ENCODE measurements at places on chromosomes 11 and 22.

DNA sequence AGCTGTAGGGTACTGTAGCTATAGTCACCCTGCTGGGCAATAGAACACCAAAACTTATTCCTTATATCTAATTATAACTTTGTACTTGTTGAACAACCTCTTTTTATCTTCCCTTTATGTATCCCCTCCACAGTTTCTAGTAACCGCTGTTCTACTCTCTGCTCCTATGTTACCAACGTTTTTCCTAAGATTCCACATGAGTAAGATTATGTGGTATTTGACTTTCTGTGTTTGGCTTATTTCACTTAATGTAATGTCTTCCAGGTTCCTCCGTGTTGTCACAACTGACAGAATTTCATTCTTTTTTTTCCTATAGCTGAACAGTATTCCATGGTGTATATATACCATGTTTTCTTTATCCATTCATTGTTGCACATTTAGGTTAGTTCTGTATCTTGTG, 258.4 kb downstream of the DYNC2H1 start:
- no peak for DNase-seq

DNA sequence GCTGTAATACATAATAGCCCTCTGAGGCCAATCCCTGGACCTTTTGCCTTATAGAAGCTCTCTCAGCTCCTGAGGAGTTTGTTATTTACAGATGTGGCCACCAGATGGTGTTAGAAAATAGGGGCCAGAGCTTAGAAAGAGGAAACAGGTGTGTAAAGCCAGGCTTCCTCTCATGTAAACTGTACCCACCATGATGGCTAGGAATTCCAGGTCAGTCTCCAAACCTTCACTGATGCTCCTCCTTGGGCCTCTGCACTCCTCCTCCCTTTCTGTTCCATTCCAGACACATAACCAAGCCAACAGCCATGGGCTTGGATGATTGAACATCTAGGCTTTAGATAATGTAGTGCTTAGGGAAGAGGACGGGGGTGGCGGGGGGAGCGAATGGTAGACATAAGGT, 39.7 kb downstream of the USP35 start:
- DNase-seq, result peak; percentile 65

DNA sequence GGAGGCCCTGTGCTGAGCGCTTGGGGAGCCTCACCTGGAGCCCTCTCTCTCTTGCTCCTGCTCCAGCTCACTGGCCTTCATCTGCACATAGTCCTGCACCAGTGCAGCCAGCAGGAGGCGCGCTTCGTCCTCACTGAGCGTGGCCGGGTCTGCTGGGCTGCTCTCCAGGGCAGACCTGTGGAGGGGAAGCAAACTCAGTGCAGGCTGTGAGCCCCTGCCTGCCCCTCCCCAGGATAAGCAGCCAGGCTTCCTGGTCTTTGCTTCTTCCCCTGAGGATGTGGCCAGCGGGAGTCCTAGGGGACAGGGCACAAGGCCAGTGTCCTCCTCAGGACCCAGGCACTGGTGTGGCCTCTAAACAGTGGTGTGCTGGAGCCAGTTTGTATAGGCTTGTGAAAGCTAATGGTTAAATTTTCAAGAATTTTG, 2.2 kb downstream of the CALCA start:
- no peak for DNase-seq

DNA sequence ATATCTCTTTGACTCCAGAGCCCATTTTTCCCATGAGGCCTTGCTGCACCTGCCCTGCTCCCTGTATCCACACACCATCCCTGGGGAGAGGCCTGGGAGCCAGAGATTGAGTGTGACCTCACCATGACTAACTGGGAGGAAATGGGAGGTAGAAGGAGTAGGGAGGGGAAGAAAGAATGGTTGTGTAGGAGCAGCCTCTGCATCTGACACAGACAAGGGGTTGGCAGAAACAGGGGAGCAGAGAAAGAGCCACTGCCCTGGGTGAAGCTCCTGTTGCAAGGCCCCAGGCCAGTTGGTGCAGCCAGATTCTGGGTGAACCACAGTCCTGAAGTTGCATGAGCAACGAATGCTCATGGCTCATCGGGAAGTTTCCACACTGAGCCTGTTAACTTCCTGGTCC, 32.4 kb downstream of the POU2F3 start:
- DNase-seq, result no peak

DNA sequence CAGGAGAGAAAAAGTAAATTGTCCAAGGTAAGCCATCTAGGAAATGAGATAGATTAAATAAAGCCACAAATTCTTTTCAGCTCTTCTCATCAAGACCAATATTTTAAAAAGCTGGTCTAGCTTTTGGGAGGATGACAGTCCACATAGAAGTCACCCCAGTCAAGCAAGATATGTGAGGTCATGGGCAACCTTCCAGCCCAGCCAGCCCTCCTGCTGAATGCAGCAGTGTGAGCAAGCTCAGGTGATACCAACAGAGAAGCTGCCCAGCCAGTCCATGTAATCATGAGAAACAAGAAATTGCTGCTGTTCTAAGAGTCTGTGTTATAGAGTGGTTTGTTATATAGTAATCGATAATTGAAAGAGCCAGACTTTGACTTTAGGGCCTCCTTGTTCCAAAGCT, 28.7 kb downstream of the KCNE3 start:
- no peak for DNase-seq

GRCh38 chr11:15826826-15827225, 529.5 kb downstream of the SOX6 start:
- DNase-seq, result no peak

- DNase-seq, result no peak
These were observed 131.3 kb downstream of the KCNC1 start for GRCh38 chr11:17865765-17866428.

GRCh38 chr11:59283825-59284772, 71.4 kb upstream of the MPEG1 start:
- DNase-seq, result peak; percentile 34

DNA sequence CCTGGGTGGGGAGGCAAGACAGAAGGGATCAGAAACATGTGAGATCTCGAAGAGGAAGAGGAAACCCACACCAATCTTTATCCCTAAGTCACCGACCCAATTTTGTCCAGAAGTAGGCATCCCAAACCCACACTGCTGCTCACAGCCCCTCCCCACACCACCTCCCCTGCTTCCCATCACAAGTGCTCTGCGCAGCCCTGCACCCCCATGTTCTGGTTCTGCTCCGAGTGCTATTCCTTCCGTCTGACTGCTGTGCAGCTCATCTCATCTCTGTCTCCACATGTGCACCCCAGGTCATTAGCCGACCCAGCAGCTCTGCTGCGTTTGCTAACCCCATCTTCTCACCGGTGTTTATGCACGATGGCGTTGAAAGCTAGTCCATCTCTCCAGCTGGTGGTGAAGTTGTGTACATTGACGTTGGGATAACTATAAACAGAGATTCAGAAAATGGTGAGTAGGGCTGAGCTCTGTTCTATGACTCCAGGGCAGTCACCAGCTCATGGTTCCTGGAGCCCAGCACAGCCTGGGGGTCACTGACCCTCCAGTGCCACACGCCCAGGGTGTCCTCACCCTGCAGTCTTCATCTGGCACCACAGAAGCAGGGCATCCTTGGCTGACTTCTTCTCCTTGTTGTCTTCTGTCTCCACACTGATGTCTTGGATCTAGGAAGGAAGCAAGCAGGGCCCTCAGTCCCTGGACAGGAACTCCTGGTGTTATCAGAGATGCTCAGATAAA, 15.1 kb downstream of the SPTBN2 start:
- DNase-seq, result no peak

DNA sequence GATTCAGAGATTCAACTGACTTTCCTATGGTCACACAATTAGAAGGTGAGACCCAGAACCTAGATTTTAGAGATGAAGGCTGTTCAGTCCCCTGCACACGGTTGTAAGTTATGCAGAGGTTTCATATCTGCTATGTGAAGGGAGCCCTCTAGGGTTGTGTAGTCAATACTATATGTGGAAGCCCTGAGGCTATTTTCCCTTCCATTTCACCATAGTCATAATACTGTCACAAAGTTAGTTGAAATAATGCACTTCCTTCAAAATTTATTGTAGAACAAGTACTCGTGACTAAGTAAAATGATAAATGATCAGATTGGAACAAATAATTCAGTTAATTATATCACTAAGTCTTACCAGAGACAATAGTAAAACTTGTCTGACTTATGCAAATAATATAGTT, 48.8 kb downstream of the ENDOD1 start:
- no peak for DNase-seq

DNA sequence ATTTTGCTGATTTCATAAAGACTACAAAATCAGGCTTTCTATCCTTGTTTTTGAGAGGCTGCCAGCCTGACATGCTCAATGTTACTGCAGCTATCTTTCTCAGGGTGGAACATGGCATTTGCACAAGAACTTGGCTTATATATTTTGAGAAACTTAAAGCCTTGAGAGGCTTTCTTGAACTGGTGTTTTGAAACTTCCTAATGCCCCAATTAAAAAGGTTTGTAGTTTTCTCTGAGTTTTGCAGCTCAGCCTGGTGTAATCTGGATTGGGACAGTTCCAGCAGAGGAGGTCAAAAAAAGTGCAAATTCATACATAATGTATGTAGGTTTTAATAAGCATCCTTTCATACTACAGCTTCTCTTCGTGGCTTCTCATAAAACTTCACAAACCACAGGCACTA, 223.4 kb downstream of the FAM76B start:
- no peak for DNase-seq

DNA sequence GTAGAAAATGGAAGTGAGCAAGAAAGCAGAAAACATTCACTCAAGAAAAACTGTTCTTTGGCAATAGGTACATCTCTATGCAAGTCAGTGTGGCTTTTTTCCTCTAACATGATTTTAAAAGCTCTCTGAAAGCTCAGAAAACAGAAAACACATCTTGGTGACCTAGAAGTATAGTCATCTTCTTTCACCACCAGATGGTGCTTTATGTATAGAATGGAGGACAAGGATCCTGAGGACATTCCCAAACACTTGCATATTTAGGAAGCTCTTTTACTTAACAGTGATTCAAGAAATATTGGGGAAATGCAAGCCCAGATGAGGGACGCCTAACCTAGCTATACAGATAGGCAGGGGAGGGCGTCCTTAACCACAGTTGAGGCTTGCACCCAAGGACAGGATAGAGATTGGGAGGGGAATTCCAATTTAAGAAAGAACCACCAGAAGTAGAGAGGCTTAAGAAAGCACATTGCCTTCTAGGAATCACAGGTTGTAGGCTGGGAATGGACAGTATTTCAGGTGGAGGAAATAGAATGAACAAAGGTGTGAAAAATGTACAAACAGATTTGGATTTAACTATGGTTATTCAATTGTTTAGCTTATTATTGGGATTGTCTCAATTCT, 13.8 kb upstream of the CCDC81 start:
- no peak for DNase-seq

DNA sequence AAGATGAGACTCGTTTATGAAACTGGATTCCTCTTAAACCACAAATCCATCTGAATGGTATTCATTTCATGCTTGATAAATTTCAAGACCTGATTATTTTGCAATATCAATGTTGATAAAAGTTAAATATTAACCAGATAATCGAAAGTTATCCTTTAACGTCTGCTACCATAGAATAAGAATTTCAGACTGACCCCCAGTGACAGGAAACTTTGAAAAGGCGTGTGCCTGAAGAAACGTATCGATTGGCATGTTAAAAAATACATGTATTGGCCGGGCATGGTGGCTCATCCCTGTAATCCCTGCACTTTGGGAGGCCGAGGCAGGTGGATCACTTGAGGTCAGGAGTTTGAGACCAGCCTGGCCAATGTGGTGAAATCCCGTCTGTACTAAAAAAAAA, 13.9 kb downstream of the SCGB1A1 start:
- DNase-seq, result no peak

GRCh38 chr11:44252999-44253602, 56.8 kb downstream of the ALX4 start:
- DNase-seq, result no peak

GRCh38 chr11:75118577-75118976, 21.9 kb upstream of the OR2AT4 start:
- DNase-seq, result no peak

GRCh38 chr22:50694099-50694605, 21.5 kb downstream of the SHANK3 start:
- DNase-seq, result no peak

DNA sequence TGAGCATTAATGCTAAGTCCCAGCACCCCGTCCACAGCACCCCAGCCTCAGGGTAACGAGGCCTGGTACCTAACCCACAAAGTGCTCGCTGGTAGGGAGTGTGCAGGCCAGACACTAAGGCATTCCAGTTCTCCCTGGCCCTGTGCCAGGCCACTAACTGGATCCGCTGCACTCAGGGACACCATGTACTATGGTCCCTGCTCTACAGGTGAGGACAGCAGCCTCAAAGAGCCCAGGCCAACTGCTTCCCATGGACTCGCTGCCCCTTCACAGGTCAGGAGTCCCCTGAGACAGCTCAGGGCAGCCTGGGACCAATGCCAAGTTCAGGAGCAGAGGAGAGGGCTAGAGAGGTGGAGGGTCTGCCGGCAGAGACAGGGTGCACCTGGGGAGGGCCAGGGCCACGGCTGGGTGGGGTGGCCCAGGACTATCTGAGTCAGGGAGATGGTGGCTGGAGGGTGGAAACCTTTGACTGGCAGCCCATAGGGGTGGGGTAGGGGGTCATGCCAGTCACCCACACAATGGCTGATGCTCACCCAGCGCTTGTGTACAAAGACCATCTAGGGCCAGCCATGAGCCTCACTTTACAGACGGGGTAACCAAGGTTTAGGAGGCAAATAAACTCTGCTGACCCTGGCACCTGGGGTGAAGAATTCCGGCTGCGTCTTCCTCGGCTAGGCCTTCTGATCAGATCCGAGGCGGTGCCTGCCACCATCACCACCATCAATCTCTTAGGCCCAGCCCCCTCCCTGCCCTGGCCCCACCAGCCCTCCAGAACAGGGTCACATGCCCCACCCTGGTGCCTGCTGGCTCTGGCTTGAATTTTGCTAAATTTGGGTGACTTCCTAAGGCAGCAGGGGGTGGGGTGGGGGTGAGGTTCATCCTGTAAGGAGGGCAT, 5.6 kb downstream of the OSBPL5 start:
- no peak for DNase-seq

- peak; percentile 82 for DNase-seq
These were observed 34.6 kb downstream of the RASD2 start for GRCh38 chr22:35575116-35575748.

- DNase-seq, result no peak
These were observed 3.7 kb downstream of the TPBGL start for GRCh38 chr11:75244052-75244814.

DNA sequence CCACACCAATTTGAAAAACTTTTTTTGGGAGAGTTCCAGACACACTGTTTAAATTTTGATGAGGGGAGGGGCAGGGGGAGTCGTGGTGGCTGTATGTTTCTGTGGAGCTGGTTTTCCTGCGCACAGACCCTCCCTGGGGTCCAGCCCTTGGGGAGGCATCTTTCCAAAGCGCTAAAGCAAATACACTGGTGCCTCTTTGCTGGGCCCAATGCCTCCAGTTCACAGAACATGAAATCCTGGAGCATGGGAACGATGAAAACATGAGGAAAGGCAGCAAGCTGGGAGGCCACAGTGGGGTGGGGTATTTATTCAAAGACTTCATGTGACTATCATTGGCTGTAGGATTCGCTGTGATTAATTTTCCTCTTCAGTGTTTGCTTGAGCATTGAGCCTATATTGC, 135.3 kb downstream of the CCDC34 start:
- no peak for DNase-seq

- DNase-seq, result no peak
These were observed 104.0 kb upstream of the PITPNB start for GRCh38 chr22:28023036-28023435.

- DNase-seq, result no peak
These were observed 68.5 kb downstream of the SVIP start for GRCh38 chr11:22761066-22761465.

- no peak for DNase-seq
These were observed 69.5 kb upstream of the SYT13 start for GRCh38 chr11:45355706-45356041.

GRCh38 chr11:19985111-19985510, 175.2 kb downstream of the DBX1 start:
- DNase-seq, result no peak

All from putamen (tissue), 1 donor.